ENCODE measurements at places on chromosomes 6 and 20.

- DNase-seq, result no peak
Measured at GRCh38 chr6:119156757-119157505, 78.5 kb upstream of the FAM184A start.

GRCh38 chr6:14876778-14877613 is 368.9 kb upstream of the JARID2 start:
- no peak for DNase-seq

GRCh38 chr6:25122001-25122400 is 157.2 kb upstream of the CARMIL1 start:
- no peak for DNase-seq

DNA sequence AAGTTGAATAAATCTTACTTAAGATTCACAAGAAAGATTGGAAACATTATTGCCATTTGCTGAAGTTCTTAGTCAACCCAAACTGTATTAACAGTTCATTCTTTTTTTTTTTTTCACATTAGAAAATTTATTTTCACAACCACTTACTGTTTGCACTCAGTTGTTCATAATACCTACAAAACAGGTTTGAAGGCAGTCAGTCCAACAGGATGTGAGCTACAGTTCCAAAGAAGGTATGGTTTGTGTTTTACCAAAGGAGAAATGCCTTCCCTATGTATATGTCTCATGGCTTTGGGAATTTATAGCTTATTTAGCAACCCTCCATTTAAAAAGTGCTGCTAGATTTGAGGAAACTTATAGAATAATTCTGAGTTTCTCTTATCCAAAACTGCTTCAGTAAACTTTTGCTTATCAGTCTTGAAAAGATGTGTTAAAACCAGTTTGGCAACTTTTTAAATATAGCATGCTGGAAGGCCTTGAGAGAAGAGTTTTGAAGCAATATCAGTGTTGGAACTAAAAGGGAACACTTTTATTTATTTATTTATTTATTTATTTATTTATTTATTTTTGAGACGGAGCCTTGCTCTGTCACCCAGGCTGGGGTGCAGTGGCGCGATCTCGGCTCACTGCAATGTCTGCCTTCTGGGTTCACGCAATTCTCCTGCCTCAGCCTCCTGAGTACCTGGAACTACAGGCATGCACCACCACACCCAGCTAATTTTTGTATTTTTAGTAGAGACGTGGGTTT is 46.8 kb upstream of the RREB1 start:
- no peak for DNase-seq

DNA sequence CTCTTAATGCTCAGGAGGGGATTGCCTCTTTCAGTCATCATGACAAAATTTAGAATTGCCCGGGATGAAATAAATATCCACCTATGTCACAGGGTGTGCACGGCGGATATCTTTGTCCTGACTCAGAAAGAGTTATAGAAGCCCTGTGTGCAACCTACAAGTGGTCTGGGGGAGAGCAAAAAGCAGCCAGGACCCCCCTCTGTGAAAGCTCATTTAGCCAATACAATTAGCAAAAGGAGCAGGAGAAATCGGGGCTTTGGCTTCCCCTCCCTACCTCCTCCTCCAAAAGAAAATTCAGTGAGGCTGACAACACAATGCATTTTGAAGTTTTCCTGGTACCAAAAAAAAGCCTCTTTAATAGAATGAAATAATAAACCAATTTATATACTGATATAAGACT is 21.8 kb downstream of the FOXA2 start:
- DNase-seq, result no peak

DNA sequence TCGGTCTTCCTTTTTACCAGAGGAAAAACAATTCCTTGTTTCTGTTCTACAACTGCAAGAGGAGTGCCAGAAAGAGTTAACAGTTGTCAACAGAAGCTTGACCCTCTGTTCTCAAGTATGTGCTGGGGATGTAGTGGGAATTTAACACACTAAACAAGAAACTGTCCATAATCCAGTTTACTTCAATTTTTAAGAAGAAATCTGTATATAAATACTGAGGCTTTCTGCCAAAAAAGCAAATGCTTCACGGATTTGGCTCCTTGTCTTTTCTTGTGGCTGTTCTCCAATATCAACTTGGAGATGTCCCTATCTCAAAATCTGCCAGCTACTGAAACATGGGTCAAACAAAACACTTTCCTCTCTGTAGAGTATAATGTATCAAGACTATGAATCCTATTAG is 26.8 kb downstream of the REV3L start:
- no peak for DNase-seq

DNA sequence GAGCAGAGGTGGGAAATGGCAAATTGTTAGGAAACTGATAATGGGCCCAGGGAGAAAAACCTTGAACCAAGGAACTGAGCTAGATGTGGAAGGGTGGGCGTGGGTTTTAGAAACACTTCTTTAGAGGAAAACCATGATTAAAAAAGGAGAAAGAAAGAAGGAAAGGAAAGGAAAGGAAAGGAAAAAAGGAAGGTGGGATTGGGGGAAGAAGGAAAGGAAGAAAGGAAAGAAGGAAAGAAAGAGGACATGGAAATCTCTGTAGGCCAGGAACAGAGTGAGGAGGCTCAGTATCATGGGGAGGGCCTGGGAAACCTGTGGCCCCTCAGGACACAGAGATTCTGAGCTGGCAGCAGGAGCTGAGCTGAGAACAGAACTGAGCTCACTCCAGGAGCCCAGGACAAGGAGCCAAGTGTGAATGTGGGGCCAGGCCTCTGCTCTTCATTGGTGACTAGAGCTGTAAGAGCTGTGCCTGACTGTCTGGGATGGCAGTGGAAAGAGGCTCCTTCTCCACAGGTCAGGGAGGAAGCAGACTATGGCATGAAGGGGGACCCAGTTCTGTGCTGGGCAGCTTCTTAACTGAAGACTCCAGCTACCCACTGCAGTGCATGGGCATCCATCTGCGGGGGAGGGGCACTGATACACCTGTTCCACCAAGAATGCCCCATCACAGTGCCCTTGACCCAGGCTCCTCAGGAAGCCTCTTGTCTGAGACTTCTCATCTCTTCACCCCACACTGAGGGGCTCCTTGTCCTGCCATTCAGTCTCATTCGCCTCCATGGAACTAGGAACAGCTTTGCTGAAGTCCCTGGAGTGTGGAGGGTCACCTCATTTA is 116.1 kb upstream of the BACH2 start:
- DNase-seq, result no peak

- no peak for DNase-seq
Measured at GRCh38 chr20:17872434-17872833, 96.2 kb downstream of the SNX5 start.

GRCh38 chr6:47016909-47017308 is 25.2 kb downstream of the ADGRF1 start:
- no peak for DNase-seq

- no peak for DNase-seq
Measured at GRCh38 chr6:30763618-30764489, 19.5 kb upstream of the IER3 start.

DNA sequence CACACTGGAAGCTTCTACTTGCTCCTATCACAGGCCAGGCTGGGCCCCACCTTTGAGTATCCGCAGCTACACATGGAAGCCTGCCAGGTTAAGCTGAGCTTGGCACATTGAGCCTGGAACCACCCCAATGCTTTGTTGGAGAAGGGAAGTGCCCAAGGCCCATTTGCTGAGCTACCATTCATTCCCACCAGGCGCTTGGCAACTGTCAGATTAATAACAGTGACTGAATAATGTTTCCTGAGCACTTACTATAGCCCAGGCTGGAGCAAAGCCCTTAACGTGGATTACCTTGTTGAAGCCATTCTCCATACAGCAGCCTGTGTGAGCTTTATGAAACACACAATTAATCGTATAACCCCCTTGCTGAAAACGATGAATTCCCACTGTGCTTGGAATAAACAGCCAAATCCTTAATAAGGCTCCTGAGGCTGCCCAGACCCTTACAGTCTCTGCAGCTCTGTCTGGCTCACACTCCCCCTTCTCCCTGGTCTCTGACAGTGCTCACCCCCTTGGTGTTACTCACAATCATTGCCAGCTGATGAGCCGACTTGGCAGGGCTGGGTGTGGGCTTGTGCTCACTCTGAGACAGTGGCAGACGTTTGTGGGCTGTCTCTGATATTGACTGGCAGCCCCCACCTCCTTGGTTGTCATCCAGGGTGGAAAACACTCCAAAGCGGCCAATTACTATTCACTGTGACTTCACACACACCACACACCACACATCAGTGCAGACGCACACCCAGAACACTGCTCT is 357.1 kb downstream of the MAFB start:
- DNase-seq, result no peak

DNA sequence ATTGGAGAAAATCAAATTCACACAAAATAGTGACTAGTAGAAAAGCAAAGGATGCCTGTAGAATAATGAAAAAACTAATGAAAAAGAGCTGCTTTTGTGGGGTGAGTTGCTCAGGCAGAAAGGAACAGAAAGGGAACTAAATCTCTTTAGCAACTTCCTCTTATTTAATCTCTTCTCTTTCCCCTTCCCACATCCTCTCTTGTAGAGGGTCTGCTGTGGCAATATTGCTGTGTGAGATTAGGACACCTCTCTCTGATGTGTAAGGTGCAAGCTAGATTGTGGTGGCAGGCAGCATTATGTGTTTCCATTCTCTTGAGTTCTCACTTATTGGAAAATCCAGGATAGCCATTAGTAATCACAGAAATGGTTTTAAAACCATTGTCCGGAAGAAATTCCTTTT is 49.7 kb downstream of the SYNE1 start:
- no peak for DNase-seq

DNA sequence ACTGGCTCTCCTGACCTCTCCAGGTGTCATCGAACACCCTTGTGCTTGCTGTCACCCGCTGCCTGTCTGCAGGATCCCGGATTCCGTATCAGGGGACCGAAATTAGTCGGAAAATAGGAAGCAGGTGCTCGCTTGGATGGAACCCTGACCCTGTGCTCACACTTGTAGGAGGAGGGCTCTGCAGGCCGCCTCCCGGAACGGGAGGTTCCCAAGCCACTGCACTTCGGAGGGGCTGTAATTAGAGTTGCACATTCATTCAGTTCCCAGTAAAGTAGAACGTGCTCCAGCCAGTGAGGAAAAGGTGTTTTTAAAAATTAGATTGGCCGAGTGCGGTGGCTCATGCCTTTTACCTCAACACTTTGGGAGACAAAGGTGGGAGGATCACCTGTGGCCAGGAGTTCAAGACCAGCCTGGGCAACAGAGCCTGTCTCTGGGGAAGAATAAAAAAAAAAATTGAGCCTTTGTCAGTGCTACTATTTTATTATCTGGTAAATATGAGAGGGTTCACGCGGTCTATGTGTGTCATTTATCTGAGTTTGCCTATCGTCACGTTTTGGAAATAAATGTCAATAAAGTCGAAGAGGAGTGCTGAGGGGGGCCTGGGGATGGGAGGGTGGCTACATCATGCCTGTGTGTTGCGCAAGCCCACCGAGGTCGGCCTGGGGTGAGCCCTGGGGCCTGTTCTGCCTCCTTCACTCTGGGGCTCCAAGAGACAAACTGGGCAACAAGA is 1.5 kb upstream of the GMEB2 start:
- DNase-seq, result no peak

DNA sequence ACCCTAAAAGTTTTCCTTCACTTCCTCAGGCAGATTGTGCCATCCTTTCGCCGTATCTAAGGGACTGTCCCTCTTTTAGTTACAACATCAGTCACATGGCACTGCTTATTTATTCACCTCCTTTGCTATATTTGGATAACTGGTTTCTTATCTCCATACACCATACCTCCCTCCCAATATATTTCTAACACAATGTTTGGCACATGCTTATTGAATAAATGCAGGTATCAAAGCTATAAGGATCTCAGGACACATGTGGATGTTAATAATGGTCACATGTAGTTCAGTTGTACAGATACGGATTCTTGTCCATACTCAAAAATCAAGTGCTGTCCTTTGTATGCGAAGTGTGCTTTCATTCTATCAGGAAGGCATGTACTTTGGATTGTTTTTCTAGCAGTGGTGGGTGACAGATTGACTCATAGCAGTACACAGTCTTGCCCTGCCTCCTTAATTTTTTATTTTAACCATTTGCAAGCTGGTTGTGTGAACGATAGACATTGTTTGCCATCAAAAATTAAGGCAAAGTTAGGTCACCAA is 407.1 kb upstream of the RUNX2 start:
- no peak for DNase-seq

DNA sequence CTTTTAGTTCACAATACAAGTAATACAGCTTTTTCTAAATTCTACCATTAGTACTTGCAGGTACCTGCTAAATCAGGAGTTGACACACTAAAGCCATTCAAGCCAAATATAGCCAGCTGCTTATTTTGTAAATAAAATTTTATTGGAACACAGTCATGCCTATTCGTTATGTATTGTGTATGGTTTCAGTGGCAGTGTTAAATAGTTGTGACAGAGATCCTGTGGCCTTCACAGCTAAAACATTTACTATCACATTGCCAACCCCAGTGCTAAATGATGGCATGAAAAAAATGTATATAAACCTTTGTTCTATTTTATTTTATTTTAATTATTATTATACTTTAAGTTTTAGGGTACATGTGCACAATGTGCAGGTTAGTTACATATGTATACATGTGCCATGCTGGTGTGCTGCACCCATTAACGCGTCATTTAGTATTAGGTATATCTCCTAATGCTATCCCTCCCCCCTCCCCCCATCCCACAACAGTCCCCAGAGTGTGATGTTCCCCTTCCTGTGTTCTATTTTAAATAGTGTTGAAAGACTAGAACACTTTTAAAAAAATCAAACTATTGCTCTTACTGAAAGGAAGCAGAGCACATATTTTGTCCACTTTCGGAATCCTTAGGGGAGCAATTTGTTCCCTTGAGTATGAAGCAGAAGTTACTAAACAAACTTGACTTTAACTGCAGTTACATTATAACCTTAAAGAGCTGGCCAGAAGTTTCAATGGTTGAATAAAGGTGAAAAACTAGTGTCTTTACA is 115.7 kb downstream of the PRIM2 start:
- no peak for DNase-seq

GRCh38 chr6:56643379-56644089 is 845 bp upstream of the DST start:
- DNase-seq, result no peak

GRCh38 chr6:73768558-73768957 is 72.6 kb downstream of the CD109 start:
- no peak for DNase-seq

DNA sequence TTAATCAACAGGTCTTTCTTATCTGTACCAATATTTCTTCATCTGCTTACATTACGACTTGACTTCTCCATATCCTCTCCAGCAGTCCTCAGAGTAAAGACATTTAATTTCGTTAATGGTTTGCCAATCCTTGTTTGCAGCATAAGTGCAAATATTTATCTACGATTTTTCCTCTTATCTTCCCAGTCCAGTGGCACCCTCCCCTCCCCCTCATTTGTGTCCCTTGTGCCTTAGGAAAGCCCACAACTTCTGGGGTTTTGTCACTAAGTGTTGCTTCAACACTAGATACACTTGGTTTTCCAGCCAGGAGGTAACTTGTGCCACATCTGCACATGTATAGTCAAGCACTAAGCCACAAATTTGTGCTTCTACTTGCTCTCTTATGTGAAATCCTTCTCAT is 327.2 kb downstream of the CBLN4 start:
- DNase-seq, result no peak

Measured in AG09319 (cell line).